ENCODE measurements at places on chromosomes 6 and 20.

- DNase-seq, result no peak
Observed at GRCh38 chr20:50110141-50111047, 2.6 kb downstream of the UBE2V1 start.

DNA sequence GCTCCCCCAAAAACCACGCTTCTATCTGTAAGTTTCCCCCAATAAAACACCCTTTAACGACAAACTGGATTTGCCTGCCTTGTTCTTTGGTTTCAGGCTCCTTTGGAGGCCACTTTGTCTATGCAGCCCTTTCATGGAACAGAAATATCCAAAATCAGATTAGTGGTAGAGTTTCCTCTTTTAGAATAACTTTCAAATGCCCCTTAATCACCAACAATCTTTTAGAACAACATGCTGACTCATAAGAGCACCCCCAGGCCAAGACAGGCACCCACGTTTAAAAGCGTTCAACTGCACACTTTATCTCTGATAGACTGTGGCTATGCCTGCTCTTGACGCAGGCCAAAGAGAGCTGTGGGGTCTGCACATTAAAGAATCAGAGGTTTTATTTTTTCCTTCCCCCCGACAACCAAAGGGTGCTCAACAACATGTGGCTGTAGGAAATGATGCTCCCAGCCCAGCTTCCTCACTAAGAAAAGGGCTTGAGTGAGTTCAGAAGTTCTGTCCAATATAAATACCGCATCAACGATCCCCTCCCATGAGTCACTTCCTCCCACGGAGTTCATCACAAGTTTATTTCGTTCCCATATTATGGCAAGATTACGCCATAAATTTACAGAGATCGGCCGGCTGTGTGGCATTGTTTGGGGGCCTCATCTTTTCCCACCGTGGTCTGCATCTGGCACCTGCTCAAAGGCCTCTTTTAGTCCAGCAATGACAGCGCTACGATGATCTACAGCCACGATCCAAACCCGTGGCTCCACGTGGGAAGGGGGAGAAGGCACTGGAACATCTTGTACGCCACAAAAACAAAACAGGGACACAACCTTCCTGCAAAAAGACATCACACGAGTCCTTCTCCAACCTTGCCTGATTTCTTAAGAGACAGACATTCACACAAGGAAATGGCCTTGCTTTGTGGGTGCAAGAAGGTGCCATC lies 88.8 kb upstream of the NFATC2 start:
- DNase-seq, result no peak

DNA sequence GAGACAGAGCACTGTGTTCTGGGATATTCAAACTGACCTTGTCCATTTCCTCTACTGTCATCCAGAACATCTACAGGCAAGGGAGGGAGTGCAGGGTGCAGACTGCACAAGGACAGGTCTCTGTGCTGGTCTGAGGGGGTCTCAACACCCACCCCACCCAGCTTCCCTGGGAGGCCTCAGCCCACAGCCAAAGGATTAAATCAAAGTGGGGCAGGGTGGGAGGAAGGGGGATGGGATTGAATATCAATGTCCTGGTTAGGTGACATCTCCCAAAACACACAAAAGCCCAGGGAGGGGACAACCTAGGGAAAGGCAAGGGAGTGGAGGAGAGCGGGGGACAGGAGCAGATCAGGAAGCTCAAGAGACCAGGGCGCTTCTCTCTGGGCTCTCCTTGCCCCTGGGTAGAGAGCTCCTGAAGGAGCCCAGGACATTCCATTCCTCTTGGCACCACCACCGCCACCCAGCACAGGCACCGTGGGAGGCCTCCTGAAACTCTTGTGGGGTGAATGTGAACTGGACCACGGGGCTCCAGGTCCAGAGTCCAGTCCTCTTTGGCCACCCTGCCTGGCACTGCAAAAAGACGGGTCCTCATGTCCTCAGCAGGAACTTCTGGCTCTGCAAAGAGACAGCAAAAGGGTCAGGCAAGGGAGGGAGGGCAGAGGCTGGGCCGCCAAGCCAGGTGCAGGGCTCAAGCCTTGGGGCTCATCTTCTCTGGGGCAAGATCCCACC lies 73.9 kb downstream of the JPH2 start:
- no peak for DNase-seq

- no peak for DNase-seq
Observed at GRCh38 chr20:37777012-37777950, 83.5 kb downstream of the CTNNBL1 start.

- DNase-seq, result no peak
Observed at GRCh38 chr6:73951183-73951582, 255.2 kb downstream of the CD109 start.

DNA sequence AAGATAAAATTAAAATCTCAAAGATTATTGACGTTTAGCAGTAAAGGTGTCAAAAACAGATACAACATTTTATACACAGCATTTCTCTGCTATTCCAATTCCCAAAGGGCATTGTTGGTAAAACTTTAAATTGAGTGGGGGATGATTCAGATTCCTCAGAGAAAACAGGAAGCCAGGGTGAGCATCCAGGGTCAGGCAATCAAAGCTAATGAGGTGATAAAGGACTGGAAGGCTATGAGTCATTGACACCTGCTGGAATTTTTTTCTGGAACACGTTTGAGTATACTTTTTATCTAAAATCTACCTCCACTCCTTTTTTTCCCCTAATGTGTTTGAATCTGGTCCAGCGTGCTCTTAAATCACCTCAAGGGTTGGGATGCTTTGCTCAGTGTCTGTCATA lies 52.2 kb downstream of the FKBP1C start:
- no peak for DNase-seq

GRCh38 chr6:37343248-37343647 lies 10.5 kb upstream of the RNF8 start:
- no peak for DNase-seq

DNA sequence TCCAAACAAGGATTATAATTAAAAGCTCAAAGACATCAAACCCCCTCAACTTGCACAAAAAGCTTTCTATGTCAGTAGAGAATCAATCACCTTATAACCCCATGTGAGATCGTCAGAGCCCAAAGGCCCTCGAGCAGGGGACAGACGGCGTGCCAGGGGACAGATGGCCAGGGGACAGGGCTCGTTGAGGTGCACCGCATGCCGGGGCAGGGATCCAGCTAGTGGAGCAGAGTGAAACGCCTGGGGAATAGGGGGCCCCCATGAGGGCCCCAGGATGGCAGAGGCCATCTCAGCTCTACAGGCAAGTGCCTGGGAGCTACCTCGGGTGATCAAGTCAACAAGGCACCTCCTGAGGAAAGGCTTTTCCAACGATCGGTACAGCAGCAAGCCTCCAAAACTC lies 28.6 kb downstream of the DIDO1 start:
- no peak for DNase-seq

DNA sequence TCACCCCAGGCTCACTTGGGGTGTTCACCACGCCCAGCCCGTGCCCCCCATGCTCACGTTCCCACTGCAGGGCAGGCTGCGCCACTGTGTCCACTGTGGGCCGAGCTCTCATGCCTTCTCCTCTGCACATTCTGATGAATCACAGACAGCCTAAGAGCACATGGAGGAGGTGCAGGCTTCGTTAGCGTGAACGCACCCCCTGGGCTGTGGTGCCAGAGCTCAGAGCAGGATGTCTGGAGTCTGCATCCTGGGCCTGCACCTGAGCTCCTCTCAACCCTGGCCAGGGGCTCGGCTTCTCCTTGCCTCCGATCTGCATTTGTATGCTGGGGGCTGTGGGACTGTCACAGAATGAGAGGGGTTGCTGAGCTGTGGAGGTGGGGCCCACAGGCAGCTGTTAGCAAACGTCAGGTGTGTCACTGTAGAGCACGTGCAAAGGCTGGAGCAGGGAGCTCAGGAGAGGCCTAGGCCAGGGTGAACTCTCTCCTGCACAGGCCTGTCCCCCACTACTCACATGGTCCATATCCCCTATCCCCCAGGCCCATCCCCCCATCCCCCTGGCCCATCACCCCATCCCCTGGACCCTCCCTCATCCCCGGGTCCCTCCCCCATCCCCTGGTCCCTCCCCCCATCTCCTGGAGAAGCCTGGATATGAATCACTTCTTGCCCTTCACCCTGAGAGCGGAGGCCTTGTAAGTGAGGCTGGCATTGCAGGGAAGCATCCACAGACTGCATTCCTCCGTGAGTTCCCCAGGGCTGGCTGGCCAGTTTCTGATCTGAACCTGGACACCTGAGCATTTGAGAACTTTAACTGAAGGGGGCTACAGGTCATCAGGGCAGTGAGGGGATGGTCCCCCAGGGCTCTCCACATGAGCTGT lies 309.5 kb downstream of the TAF4 start:
- no peak for DNase-seq

DNA sequence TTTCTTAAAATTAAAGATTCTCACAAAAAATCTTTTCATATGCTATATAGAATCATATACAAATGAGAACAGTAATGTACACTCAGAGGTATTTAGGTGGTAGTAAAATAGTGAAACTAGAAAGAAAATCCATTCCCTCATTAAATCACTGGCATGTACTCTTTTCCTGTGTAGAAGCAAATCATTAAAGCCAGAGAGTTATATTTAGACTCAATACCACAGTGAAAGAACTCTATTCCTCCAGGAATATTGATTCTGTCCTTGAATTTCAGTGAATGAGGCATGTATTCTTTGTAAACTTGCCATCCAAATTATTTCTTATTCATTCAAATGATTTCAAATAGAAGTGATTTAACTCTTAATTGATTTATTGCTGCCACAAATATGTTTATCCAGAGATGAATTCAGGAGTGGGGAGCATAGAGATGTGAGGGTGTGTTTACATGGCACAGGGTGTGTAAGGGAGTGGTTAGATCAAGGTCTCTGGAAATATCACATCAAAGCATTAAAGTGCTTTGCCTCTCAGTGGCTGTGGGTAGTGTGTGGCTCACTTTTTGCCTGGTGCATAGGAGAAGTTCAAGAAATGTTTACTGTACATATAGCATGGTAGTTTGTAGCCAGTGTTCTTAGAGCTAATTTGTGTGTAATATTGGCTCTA lies 141.2 kb downstream of the FAM83B start:
- DNase-seq, result no peak

GRCh38 chr6:124073820-124074587 lies 270.3 kb downstream of the NKAIN2 start:
- no peak for DNase-seq

DNA sequence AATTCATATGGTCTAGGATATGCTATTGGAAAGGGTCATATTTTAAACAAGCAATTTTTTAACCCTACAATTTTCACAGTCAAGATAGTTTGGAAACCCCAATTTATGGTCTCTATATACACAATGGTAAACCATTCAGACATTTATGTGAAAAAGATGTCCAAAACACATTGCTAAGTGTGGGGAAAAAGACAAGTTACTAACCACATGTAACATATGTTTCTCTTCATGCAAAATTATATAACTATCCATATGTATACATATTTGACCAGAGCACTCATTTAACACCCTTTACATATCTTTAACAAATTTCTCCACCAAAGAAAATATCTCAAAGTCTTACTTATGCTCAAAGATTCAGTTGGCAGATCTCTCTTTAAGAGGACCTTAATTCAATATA lies 110.6 kb downstream of the RNGTT start:
- DNase-seq, result no peak

- DNase-seq, result no peak
Observed at GRCh38 chr6:124866040-124866439, 96.2 kb upstream of the RNF217 start.

- no peak for DNase-seq
Observed at GRCh38 chr20:49935746-49936152, 448 bp upstream of the RNF114 start.

GRCh38 chr20:8527998-8528723 lies 396.1 kb downstream of the PLCB1 start:
- DNase-seq, result no peak

Measured in activated T-helper 1 cell treated with anti-CD3 and anti-CD28 coated beads, Interleukin-2, amount 50 U/mL, for 16 hours (primary cell).